Adipocyte (in vitro differentiated cells): ENCODE measurements at places on chromosomes 7 and 10.

GRCh38 chr7:28755255-28755654, 202.9 kb downstream of the TRIL start:
- DNase-seq = peak; percentile 77

DNA sequence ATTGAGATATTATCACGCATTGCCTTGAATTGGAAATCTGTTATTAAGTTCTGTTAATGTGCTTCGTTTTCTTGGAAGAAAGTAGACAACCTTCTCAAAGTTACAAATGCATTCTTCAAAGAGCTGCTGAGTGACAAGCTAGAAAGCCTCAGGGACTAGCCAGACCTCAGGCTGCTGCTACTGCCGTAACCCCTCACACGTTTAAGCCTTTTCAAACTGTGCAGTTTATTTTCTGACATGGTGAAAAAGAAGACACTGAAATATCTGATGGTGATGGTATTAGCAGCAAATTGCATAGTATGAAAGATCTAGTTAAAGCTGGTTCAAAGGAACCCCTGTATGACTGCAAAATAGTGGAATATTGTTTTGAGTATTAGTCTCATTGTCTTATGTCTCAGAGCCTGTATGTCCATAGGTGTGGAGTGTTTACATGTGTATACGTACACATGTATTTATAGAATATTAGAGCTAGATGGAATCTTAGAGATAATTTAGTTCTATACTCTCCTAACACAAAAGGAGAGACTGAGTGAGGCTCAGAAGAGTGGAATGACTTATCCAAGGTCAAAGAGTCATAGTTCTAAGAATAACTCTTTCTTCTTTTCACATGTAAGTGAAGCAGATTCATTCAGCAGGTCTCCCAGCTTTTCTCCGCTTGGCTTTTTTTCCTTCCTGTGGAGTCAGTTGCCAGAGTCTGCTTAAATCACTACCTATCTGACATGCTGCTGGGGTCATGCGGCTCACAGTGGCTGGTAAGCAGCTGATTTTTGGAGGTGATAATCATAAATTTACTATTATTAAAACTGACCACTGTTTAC, 431.9 kb downstream of the PLXDC2 start:
- no peak for DNase-seq

DNA sequence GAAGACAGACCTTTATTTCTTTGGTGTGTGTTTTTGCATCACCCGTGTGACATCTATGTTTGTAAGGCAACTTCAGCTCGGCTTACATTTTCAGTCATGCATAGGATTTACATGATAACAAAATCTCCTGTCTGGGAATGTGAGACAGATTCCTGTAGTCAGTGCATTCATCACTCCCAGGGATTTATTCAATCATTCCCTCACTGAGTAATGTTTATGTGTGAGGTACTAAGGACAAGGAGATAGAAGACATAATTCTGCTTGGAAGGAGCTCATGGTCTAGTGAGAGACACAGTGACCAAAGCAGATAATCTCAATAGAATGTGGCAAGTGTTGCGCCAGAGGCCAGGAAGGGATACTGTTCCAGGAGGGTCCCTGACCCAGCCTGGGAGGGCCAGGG, 35.2 kb upstream of the BMPER start:
- DNase-seq = peak; percentile 22

GRCh38 chr10:31897506-31897905, 31.1 kb downstream of the ARHGAP12 start:
- DNase-seq = peak; percentile 28

GRCh38 chr7:92634924-92635519, 44.8 kb upstream of the FAM133B start:
- DNase-seq = peak; percentile 61

- peak; percentile 90 for DNase-seq
Observed at GRCh38 chr7:73734619-73735527, 3.7 kb downstream of the ABHD11 start.

DNA sequence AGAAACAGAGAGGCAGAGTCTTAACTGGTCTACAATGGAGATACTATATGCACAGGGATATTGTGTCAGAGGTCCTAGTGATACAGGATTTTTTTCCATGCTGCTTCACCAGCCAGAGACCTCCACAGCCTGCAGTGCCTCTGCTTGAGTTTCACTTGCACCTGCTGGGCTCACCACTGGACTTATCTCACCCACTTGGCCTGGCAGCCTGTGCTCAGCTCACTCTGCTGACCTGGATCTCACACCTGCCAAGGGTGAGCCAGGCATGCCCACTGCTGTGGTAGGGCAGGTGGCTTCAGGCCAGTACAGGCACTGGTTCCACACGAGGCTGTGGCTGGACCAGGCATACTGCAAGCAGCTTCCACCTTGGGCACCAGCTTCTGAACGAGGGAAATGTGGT, 36.6 kb downstream of the PNLIPRP3 start:
- no peak for DNase-seq

DNA sequence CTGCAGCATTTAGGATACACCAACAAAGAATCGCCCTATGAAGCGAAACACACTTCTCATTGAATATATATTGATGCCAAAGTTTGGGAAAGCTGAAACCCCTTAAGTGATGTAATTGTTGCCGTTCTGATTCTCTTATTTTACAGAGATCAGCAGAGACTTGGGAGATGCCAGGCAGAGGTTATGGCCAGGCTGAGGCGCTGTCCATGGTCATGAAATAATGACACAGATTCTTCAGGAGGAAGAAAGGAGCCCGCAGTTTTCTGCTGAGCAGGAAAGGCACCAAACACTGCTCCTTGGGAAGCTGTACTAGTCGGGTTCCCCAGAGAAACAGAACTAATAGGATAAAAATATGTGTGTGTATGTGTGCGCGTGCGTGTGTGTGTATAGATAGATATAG, 566.0 kb downstream of the CALN1 start:
- no peak for DNase-seq

DNA sequence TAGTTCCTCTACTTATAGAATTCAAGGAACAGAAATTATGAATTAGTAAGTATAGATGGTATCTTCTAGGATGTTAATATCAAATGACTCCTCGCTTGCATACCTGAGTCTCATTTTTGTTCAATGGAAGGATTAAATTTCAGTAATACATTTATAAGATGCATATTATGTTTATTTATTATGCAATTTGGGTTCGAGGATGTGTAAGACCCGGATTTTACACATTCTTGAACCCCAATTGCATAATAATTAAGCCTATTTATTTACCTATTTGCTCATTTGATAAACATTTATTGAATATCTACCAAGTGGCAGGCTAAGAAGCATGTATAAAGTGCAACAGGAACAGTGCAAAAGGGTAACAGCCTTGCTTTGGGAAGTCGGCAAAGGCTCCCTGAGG, 52.6 kb downstream of the ICA1 start:
- DNase-seq = no peak

- DNase-seq = no peak
Observed at GRCh38 chr10:70970830-70971229, 82.5 kb upstream of the PCBD1 start.

- no peak for DNase-seq
Observed at GRCh38 chr10:108862676-108863350, 1060.5 kb downstream of the XPNPEP1 start.

- no peak for DNase-seq
Observed at GRCh38 chr10:128186959-128187787, 61.0 kb upstream of the MKI67 start.

GRCh38 chr7:121480566-121481335, 84.6 kb upstream of the FAM3C start:
- DNase-seq = peak; percentile 47

GRCh38 chr7:110119883-110120581, 970.9 kb upstream of the LRRN3 start:
- DNase-seq = no peak

DNA sequence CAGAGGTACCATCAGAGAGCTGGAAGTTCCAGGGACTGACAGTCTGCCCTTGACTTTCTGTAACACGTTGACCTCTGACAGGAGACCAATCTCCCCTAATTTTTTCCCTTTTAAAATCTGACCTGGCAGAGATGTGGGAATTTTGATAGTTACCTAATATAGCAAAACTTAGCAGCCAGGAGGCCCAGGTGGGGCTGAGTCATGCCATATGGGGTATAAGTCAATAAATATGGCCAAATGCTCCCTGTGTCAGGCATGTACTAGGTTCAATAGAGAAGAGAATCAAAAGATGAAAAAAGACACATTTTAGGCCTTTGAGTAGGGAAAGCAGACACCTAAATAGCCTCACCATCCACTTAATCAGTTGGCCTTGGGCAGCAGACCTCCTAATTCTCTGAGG, 6.1 kb upstream of the GRK5 start:
- DNase-seq = no peak

- no peak for DNase-seq
Observed at GRCh38 chr10:124110882-124111281, 17.5 kb upstream of the CHST15 start.

GRCh38 chr7:54831046-54831643, 72.1 kb upstream of the SEC61G start:
- DNase-seq = peak; percentile 30

- no peak for DNase-seq
Observed at GRCh38 chr10:49090189-49090575, 25.1 kb downstream of the VSTM4 start.

DNA sequence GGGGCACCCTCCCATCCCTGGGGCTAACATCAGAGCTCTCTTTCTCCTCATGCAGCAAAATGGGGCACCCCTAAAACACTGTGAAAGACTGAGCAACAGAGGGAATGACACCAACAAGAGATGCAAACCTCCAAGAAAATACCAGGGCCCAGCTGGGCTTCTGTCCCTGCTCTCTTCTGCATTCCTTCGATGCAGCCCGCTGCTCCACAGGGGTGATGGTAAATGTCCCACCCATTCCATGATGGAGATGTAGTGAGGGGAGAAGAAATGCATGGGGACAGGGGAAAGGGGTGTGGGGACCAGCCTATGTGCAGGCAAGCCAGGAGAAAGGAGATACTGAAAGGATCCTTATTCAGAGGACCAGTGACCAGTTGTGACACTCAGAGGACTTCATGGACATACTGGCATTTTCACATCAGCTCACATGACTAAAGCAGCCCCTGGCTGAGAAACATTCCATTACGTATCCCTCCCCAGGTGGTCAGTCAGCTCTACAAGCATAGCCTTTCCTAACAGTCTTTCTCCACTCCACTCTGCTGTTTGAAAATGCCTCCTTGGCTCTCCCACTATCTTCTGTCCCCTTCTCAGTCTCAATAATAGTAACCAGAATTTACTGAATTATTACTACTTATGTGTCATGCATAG, 13.3 kb downstream of the SORBS1 start:
- no peak for DNase-seq

DNA sequence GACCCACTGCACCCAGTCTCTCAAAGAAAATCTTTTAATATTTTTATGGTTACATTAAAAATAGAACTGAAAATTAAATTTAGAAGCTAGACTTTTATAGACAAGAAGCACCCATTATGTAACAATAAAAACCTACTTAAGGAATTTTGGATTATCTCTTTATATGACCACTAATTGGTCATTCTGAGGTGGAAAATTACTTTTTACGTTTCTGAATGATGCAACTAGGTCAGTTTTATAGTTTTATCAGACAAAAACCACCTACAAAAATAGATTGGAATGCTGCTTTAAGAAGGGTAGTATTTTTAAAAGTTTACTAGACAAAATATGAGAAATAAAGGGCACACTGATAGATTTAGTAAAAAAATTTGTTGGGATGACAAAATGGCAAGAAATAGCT, 16.5 kb downstream of the SYPL1 start:
- DNase-seq = no peak
